ENCODE measurements at places on chromosomes 16 and 17. TPM values are rescaled to one million over a fixed set of nuclear protein-coding genes. Genes with fewer than 3 reads are reported as not detected.

Gene CD300LG
- not detected for total RNA-seq

Gene RAB37
- 6.5 TPM for total RNA-seq

Gene TMC7
- not detected for total RNA-seq

Gene VAT1L
- total RNA-seq: not detected

Gene ZNF469
- total RNA-seq: 0.31 TPM

- DNase-seq: no peak
- H3K36me3 ChIP-seq: peaks cover 22% of the 10 kb centered on the region
- H3K4me1 ChIP-seq: no peaks in the 10 kb centered on the region
- no peaks in the 10 kb centered on the region for H3K27me3 ChIP-seq
Measured at GRCh38 chr16:3485097-3485745, 10.1 kb downstream of the C16orf90 start.

Gene WNT9B
- not detected for total RNA-seq

- no peaks in the 10 kb centered on the region for H3K36me3 ChIP-seq
- H3K27ac ChIP-seq: no peak overlapping the region
- H3K4me3 ChIP-seq: no peak overlapping the region
- peaks cover 30% of the 10 kb centered on the region for H3K27me3 ChIP-seq
Measured at GRCh38 chr17:47251421-47251940, 2.1 kb upstream of the ITGB3 start.

Gene CCDC40
- total RNA-seq: 1.00 TPM

DNA sequence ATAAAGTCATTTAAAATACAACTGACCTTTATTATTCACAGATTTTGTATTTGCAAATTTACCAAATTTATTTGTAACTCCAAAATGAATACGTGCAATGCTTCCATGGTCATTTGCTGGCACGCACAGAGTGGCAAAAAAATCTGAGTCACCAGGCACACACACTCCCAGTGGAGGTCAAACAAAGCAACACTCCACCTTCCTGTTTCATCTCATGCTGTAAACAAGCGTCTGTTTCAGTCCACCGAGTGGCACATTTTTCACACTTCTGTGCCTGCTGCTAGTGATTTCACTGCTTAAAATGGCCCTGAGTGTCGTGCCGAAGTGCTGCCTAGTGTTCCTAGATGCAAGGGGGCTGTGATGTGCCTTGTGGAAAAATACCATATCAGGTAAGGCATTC is 17.8 kb upstream of the ITGAE start:
- H3K27me3 ChIP-seq: no peaks in the 10 kb centered on the region
- H3K4me3 ChIP-seq: no peak overlapping the region
- DNase-seq: no peak
- H3K36me3 ChIP-seq: peaks cover 36% of the 10 kb centered on the region
- H3K27ac ChIP-seq: no peak overlapping the region
- no peaks in the 10 kb centered on the region for H3K4me1 ChIP-seq

Gene SLC52A1
- total RNA-seq: 0.31 TPM

- no peak overlapping the region for H3K27ac ChIP-seq
- H3K4me1 ChIP-seq: no peaks in the 10 kb centered on the region
- no peak for DNase-seq
- H3K27me3 ChIP-seq: no peaks in the 10 kb centered on the region
- no peaks in the 10 kb centered on the region for H3K36me3 ChIP-seq
Measured at GRCh38 chr17:60087882-60088669, 9.4 kb upstream of the HEATR6 start.

GRCh38 chr17:82055965-82056728 is 4.4 kb downstream of the GPS1 start:
- peaks cover 6% of the 10 kb centered on the region for H3K36me3 ChIP-seq
- peaks cover 11% of the 10 kb centered on the region for H3K4me1 ChIP-seq
- H3K27ac ChIP-seq: no peak overlapping the region
- H3K4me3 ChIP-seq: no peak overlapping the region
- H3K27me3 ChIP-seq: no peaks in the 10 kb centered on the region

DNA sequence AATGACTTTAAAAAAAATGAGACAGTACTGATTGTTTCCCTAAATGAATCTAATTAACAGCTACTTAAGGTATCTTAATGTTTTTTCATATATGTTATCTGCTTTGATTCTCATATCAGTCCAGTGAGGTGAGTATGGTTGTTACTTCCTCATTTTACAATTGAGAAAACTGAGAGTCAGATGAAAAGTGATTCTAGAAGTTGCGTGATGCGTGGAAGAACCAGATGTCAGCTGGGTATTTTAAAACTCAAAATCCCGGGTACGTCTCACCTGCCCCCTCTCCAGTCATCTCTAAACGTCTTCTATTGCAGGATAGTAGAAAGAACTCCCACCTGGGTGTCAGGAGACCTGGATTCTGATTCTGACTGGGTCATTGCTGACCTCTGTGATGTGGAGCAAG is 89.2 kb downstream of the MAP2K6 start:
- H3K27ac ChIP-seq: no peak overlapping the region
- DNase-seq: no peak
- no peaks in the 10 kb centered on the region for H3K27me3 ChIP-seq
- H3K36me3 ChIP-seq: peaks cover 12% of the 10 kb centered on the region

GRCh38 chr16:65534121-65534528 is 412.3 kb upstream of the CDH11 start:
- H3K27me3 ChIP-seq: no peaks in the 10 kb centered on the region
- no peaks in the 10 kb centered on the region for H3K4me1 ChIP-seq

GRCh38 chr16:89395150-89396142 is 94.9 kb downstream of the ANKRD11 start:
- no peak for DNase-seq
- H3K36me3 ChIP-seq: peaks cover 13% of the 10 kb centered on the region
- H3K27me3 ChIP-seq: no peaks in the 10 kb centered on the region
- H3K4me1 ChIP-seq: peaks cover 61% of the 10 kb centered on the region
- H3K27ac ChIP-seq: no peak overlapping the region

- no peaks in the 10 kb centered on the region for H3K4me1 ChIP-seq
- no peak for DNase-seq
- no peaks in the 10 kb centered on the region for H3K27me3 ChIP-seq
- no peak overlapping the region for H3K4me3 ChIP-seq
- peaks cover 21% of the 10 kb centered on the region for H3K36me3 ChIP-seq
- no peak overlapping the region for H3K27ac ChIP-seq
Measured at GRCh38 chr17:79081571-79082276, 7.1 kb downstream of the ENGASE start.

Gene KRTAP2-3
- not detected for total RNA-seq

Gene CCL1
- total RNA-seq: 0.67 TPM

Gene UBTF
- total RNA-seq: 118 TPM

- no peaks in the 10 kb centered on the region for H3K36me3 ChIP-seq
- peaks cover 57% of the 10 kb centered on the region for H3K4me1 ChIP-seq
Measured at GRCh38 chr17:42180922-42181850, at the start of gene KCNH4. KCNH4 (minus strand) TSS chr17:42181142; CDS start chr17:42180945, 197 bp downstream.

- peaks cover 4% of the 10 kb centered on the region for H3K27me3 ChIP-seq
- peaks cover 45% of the 10 kb centered on the region for H3K4me1 ChIP-seq
- no peaks in the 10 kb centered on the region for H3K36me3 ChIP-seq
- H3K4me3 ChIP-seq: no peak overlapping the region
Measured at GRCh38 chr17:17408236-17408794, 68.5 kb upstream of the MED9 start.

Gene TPSG1
- not detected for total RNA-seq

Gene USP43
- total RNA-seq: 0.34 TPM

DNA sequence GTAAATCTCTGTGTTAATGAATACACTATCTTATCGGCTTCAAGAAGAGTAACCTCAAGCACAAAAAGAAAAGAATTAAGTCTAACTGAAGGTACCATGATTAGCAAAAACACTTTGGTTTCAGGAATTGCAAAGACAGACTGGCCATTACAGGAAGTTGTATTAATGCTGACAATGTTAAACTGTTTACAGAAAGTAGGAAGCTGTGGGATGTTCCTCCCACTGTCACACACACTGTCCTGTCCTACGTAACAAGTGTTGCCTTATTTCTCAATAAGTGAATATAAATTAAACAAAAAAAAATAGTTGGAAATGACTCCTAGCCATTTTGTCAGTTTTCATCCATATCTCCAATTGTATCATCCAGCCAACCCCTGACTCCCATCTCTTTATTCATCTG is 8.6 kb downstream of the GNA13 start:
- peaks cover 79% of the 10 kb centered on the region for H3K4me1 ChIP-seq
- DNase-seq: no peak
- H3K27ac ChIP-seq: peak overlapping the region; percentile 67
- no peak overlapping the region for H3K4me3 ChIP-seq
- H3K27me3 ChIP-seq: no peaks in the 10 kb centered on the region
- peaks cover 57% of the 10 kb centered on the region for H3K36me3 ChIP-seq

DNA sequence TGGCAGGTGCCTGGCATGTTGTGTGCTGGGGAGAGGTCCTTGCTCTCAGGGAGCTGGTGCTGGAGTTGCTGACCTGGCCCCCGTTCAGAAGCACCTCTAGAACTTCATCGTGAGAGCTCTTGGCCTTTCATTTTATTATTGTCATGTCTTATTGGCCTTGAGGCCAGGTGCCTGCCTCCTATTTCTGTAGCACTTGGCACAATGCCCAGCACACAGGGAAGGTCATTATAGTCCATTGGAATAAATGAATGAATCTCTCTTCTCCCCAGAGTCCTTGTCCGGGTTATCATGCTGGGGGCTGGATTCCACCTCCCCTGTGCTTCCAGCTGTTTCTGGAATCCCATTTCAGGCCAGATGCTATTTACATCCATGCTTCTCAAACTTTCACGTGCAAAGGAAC is 169.2 kb downstream of the HAPSTR1 start:
- no peaks in the 10 kb centered on the region for H3K4me1 ChIP-seq
- H3K27me3 ChIP-seq: peaks cover 7% of the 10 kb centered on the region
- no peak for DNase-seq
- H3K36me3 ChIP-seq: no peaks in the 10 kb centered on the region
- no peak overlapping the region for H3K4me3 ChIP-seq
- no peak overlapping the region for H3K27ac ChIP-seq

Gene WBP2
- 79.1 TPM for total RNA-seq

DNA sequence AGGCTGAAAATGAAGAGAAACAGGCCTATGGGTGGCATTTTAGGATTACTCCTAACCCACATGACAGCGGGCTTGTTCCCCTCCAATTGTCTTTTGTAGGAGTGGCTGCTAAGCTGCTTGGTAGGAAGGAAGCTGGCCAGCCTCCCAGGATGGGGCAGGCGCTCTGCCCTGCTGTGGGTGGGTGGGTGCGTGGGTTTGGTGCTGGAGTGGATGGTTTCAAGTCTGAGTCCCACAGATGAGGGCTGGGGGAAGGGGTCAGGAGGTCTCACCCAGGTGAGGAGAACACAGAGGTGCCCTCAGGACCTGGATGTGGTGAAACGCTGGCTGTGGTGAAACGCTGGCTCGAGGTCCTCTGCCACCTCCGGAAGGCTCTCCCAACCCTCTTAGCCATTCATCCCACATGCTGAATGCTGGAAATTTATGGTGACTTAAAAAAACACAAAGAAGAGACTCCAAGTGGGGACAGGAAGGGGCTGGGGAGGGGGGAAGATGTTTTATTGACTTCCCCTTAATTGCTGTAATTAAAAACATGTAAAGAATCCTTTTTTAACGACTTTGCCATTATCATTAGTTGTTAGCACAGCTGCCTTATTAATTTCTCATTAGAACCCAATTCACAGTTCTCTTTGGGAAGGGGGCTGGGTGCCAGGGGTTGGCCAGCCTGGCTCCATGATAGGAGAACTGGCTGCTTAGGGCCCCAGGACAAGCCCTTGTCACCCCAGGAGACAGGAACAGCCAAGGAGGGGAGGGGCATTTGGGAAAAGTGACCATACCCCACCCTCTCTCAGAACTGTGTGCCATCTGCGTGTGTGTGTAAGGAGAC is 153.5 kb upstream of the CDC42EP4 start:
- H3K4me3 ChIP-seq: no peak overlapping the region
- H3K4me1 ChIP-seq: no peaks in the 10 kb centered on the region
- H3K36me3 ChIP-seq: no peaks in the 10 kb centered on the region
- H3K27me3 ChIP-seq: no peaks in the 10 kb centered on the region
- H3K27ac ChIP-seq: no peak overlapping the region

- H3K4me1 ChIP-seq: peaks cover 11% of the 10 kb centered on the region
- H3K4me3 ChIP-seq: no peak overlapping the region
- no peak for DNase-seq
- no peaks in the 10 kb centered on the region for H3K27me3 ChIP-seq
Measured at GRCh38 chr17:61247439-61247838, 152.2 kb upstream of the TBX2 start.

GRCh38 chr16:25165284-25165683 is 51.5 kb upstream of the AQP8 start:
- H3K36me3 ChIP-seq: peaks cover 33% of the 10 kb centered on the region
- DNase-seq: no peak
- H3K4me3 ChIP-seq: no peak overlapping the region
- no peaks in the 10 kb centered on the region for H3K4me1 ChIP-seq

GRCh38 chr17:1727876-1728630 is 3.5 kb downstream of the WDR81 start:
- H3K4me3 ChIP-seq: no peak overlapping the region
- H3K27ac ChIP-seq: no peak overlapping the region
- no peak for DNase-seq
- peaks cover 20% of the 10 kb centered on the region for H3K4me1 ChIP-seq
- H3K36me3 ChIP-seq: no peaks in the 10 kb centered on the region
- no peaks in the 10 kb centered on the region for H3K27me3 ChIP-seq

Gene GPT2
- total RNA-seq: 20.2 TPM

DNA sequence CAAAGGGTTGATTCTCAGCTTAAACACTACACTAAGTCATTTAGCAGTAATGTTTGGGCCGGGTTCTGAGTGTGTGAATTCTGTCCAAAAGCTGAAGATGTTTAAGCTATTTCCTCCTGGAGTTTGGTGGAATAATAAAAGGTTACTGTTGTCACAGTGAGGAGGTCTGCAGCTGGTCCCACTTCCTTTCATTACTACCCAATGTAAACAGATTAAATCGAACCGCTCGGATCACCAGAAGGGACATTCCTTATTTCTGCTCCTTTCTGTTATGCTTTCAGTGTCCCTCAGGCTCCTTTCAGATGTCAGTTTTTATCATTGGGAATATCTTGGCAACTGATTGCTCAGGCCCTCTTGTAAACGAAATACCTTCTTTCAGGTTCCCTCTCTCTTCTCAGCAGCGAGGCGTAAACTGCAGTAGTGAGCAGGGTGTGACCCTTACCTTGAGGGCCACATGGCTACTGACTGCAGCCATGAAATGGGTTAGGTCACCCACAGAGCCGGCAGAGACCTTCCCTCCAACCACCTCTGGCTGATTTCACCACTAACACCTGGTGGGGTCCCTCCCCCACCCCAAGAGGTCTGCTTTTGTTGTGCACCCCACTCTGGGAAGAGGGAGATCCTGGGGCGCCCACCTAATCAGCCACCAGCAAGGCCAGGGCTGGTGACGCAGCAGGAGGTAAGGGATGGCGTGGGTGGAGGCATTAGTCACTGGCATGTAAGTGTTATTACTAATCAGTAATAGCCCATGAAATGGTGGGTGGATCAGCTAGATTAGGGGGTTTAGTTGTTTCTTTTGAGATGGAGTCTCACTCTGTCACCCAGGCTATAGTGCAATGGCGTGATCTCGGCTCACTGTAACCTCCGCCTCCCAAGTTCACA is 117.6 kb downstream of the VPS53 start:
- no peak overlapping the region for H3K27ac ChIP-seq
- DNase-seq: peak; percentile 42
- H3K4me3 ChIP-seq: no peak overlapping the region

Data from activated CD4-positive, alpha-beta memory T cell treated with anti-CD3 and anti-CD28 coated beads for 36 hours (primary cell).